Activated CD4-positive, alpha-beta T cell treated with anti-CD3 and anti-CD28 coated beads, Interleukin-2, amount 10 ng/mL, durations not matched to agents 7 days and 5 days (primary cell): ENCODE measurements at places on chromosomes 12 and 14. TPM values are rescaled to one million over a fixed set of nuclear protein-coding genes. Genes with fewer than 3 reads are reported as not detected.

DNA sequence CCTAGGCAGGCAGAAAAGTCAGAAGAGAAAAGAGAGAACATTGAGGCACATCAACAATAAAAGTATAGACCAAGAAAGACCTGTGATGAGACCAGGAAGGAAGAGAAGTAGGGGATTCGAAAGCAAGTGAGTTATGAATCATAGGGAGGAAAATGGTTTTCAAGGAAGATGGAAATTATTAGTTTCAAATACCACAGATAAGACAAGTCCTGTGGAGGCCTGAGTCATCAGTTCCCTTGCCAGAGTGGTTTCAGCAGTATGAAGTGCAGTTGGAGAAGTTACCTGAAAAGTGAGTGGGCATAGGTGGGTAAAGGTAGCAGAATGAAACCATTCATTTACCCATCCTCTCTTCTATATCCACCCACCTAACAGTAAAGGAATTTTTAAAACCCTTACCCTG is 25.2 kb upstream of the TSPAN8 start:
- no peak overlapping the region for H3K4me3 ChIP-seq
- H3K36me3 ChIP-seq: no peaks in the 10 kb centered on the region
- H3K27ac ChIP-seq: no peak overlapping the region
- no peak for DNase-seq
- H3K27me3 ChIP-seq: no peaks in the 10 kb centered on the region
- H3K4me1 ChIP-seq: no peaks in the 10 kb centered on the region

Gene GALNT9
- total RNA-seq: not detected

Gene DTD2
- 15.2 TPM for total RNA-seq

Gene CCDC177
- total RNA-seq: not detected

Gene ZFHX2
- total RNA-seq: 1.0 TPM

DNA sequence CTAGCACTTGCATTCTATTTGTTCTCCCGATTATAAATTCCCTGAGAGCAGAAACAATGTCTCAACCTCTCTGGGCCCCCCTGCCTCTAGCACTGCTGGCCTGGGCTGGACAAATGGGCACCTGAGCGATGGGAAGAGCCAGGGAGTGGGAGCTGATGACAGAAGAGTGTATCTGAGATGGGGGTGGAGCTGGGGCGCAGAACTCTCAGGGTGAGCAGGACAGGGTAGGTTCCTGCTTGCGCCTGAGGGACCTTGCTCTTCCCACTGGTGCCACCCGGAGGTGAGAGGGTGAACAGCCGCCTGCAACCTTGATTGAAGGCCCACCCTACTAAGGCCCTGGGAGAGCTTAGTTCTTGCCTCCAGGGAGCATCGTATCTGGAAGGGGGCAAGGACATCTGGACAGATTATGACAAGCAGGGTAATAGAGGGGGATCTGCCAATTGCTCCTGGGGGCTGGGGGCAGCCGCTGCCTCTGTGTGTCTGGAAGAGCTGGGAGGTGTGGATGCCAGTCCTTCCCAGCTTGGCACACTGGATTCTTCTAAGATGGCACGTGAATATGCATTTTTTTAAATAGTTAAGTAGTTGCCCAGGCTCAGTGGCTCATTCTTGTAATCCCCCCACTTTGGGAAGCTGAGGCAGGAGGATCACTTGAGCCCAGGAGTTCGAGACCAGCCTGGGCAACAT is 43.0 kb upstream of the TSPAN9 start:
- no peaks in the 10 kb centered on the region for H3K27me3 ChIP-seq
- H3K4me1 ChIP-seq: no peaks in the 10 kb centered on the region
- no peaks in the 10 kb centered on the region for H3K36me3 ChIP-seq
- H3K4me3 ChIP-seq: no peak overlapping the region

Gene KRT73
- total RNA-seq: 8.6 TPM

GRCh38 chr12:132887513-132888351 is at the start of gene CHFR:
TSS of gene CHFR (minus strand) at chr12:132887605. CDS start at chr12:132887328, 277 bp downstream.
- peak within 1 kb of the TSS; percentile 97 for H3K4me3 ChIP-seq
- H3K27ac ChIP-seq: peak within 1 kb of the TSS; percentile 100
- no peaks in the 10 kb centered on the region for H3K27me3 ChIP-seq
- peaks cover 23% of the 10 kb centered on the region for H3K4me1 ChIP-seq

GRCh38 chr14:68879841-68880575 is 87.1 kb upstream of the ZFP36L1 start:
- DNase-seq: no peak
- H3K36me3 ChIP-seq: peaks cover 7% of the 10 kb centered on the region
- H3K27ac ChIP-seq: no peak overlapping the region
- H3K4me3 ChIP-seq: no peak overlapping the region

- peaks cover 79% of the 10 kb centered on the region for H3K4me1 ChIP-seq
- H3K4me3 ChIP-seq: no peak overlapping the region
- no peak for DNase-seq
Observed at GRCh38 chr12:21651821-21652220, 5.8 kb downstream of the LDHB start.

- H3K27me3 ChIP-seq: no peaks in the 10 kb centered on the region
- H3K4me1 ChIP-seq: peaks cover 1% of the 10 kb centered on the region
- no peak overlapping the region for H3K4me3 ChIP-seq
- no peaks in the 10 kb centered on the region for H3K36me3 ChIP-seq
Observed at GRCh38 chr12:129564768-129565167, 339.1 kb downstream of the TMEM132D start.

DNA sequence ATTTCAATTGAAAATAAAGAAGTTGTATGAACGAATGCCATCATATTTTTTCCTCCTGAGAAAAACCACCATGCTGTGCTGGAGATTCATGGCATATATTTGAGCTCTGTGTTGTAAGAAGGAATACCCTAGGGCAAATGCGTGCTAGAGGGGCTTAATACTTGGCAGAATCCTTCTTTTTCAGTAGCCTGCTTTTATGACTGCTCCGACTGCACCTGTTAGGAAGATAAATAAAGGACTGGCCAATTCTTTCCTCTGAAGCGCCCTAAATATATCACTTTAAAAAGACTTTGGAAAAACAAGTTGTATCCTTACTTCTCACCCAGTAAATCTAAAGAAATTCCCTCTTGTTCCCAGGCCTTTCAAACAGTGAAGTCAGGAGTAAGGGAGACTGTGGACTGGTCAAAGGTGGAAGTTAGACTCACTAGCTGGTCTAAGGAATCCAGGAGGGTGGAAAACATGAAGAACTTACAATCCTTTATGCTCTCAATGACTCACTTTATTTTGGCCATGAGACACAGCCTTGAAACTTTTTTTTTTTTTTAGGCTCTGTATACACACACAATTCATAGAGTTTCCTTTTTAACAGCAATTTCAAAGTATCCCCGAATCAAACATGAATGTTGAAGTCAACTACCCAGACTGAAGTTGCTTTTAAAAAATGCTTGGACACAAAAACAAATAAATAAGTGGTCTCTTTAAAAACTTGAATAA is 5.2 kb downstream of the MYBPC1 start:
- no peak overlapping the region for H3K4me3 ChIP-seq
- H3K27ac ChIP-seq: no peak overlapping the region
- no peaks in the 10 kb centered on the region for H3K36me3 ChIP-seq
- H3K4me1 ChIP-seq: no peaks in the 10 kb centered on the region
- no peaks in the 10 kb centered on the region for H3K27me3 ChIP-seq

Gene NKX2-1
- not detected for total RNA-seq

DNA sequence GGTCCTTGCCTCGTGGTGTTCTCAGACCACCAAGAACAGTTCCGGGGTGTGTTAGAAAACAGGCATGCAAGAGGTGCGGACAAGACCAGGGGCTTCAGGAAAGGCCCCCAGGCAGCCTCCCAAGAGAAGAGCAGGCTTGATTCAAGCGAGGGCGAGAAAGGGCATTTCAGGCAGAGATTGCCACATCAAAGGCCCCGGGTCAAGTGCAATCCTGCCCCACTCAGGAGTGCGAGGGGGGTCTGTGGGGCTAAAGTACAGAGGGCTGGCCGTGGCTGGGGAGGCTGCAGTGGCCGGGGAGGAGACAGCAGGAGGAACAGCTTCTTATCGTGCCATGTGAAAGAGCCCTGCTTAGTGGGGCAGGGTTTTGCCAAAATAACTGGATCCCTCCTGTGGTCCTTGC is 2.7 kb upstream of the BDKRB2 start:
- no peak for DNase-seq
- H3K27ac ChIP-seq: no peak overlapping the region
- H3K27me3 ChIP-seq: peaks cover 18% of the 10 kb centered on the region
- peaks cover 13% of the 10 kb centered on the region for H3K4me1 ChIP-seq
- H3K36me3 ChIP-seq: no peaks in the 10 kb centered on the region

Gene GALNT16
- total RNA-seq: not detected

GRCh38 chr12:31729705-31730104 is 884 bp upstream of the AMN1 start:
- H3K36me3 ChIP-seq: peaks cover 44% of the 10 kb centered on the region
- H3K27ac ChIP-seq: peak overlapping the region; percentile 99
- no peaks in the 10 kb centered on the region for H3K27me3 ChIP-seq
- H3K4me1 ChIP-seq: peaks cover 51% of the 10 kb centered on the region
- DNase-seq: no peak

DNA sequence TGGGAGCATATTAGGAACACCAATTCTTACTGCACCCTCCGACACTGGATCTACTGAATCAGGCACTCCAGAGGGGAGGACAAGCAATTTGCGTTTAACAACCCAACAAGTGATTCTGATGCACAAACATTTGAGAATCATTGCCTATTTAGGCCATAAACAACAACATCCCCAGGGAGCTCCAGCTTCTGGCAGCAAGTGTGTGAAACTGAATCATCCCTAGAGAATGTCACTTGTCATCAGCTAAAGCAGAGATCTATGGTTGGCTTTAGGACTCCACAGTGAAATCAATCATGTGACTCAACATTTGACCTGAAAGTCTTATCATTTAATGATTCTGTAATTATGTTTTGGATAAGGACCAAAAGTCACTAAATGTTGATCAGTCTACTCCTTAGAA is 505.0 kb upstream of the FLRT2 start:
- H3K36me3 ChIP-seq: no peaks in the 10 kb centered on the region
- H3K4me1 ChIP-seq: no peaks in the 10 kb centered on the region
- no peak overlapping the region for H3K27ac ChIP-seq
- no peak overlapping the region for H3K4me3 ChIP-seq

DNA sequence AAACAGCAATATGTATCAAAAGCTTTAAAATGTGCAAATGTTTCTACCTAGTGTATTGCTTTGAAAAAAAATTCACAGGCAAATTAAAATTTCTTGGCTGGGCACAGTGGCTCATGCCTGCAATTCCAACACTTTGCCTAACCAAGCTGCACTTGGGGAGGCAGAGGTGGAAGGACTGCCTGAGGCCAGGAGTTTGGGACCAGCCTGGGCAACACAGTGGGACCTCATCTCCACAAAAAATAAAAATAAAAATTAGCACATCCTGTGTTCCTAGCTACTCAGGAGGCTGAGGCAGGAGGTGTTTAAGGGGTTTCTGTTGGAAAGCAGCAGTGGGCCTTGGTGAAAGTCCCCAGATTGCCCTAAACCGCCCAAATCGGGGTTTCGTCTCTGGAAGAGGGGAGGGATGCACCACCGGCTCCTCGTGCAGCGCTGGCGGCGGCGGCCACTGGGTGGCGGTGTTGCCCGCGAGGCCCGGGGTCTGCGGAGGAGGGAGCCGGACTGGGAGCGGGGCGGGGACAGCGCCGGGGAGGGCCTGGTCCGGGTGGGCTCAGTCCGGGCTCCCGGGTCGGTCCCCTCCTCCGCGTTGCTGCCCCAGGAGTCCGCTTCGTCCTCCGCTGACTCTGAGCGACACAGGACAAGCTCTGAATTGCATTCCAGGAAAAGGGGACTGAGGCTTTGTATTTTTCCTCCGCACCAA is 265.6 kb downstream of the AACS start:
- H3K27ac ChIP-seq: no peak overlapping the region
- DNase-seq: peak; percentile 48
- no peak overlapping the region for H3K4me3 ChIP-seq
- peaks cover 24% of the 10 kb centered on the region for H3K27me3 ChIP-seq

Gene BBOF1
- 1.7 TPM for total RNA-seq

DNA sequence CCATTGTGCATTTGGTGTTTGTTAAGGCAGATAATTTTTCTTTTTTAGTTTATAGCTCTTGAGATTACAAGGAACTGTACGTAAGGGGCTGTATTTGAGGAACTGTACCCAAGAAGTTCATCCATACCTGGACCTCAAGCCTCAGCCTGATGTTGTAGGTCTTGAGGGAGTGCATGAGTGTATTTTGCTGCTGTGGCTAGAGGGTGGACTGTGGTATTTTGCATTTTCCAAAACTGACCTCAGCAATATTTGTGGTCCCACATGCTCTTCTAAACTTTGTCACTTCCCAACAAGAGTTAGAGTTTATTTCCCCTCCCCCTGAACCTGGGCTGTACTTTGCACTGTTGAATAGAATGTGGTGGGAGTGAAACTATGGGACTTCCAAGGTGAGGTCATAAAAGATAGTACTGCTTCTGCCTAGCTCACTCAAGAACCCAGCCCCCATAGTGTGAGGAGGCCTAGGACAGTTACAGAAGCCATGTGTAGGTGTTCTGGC is 42.2 kb upstream of the FBXO33 start:
- DNase-seq: no peak
- no peak overlapping the region for H3K4me3 ChIP-seq
- H3K27ac ChIP-seq: no peak overlapping the region
- H3K27me3 ChIP-seq: no peaks in the 10 kb centered on the region

- peaks cover 5% of the 10 kb centered on the region for H3K27me3 ChIP-seq
- no peak overlapping the region for H3K4me3 ChIP-seq
- DNase-seq: no peak
- H3K36me3 ChIP-seq: no peaks in the 10 kb centered on the region
- no peak overlapping the region for H3K27ac ChIP-seq
- no peaks in the 10 kb centered on the region for H3K4me1 ChIP-seq
Observed at GRCh38 chr14:59140106-59140843, 48.2 kb upstream of the DAAM1 start.

- no peaks in the 10 kb centered on the region for H3K27me3 ChIP-seq
- peaks cover 22% of the 10 kb centered on the region for H3K4me1 ChIP-seq
- H3K36me3 ChIP-seq: peaks cover 18% of the 10 kb centered on the region
- H3K27ac ChIP-seq: peak overlapping the region; percentile 20
- H3K4me3 ChIP-seq: no peak overlapping the region
Observed at GRCh38 chr12:111976860-111977259, 36.1 kb downstream of the TMEM116 start.

DNA sequence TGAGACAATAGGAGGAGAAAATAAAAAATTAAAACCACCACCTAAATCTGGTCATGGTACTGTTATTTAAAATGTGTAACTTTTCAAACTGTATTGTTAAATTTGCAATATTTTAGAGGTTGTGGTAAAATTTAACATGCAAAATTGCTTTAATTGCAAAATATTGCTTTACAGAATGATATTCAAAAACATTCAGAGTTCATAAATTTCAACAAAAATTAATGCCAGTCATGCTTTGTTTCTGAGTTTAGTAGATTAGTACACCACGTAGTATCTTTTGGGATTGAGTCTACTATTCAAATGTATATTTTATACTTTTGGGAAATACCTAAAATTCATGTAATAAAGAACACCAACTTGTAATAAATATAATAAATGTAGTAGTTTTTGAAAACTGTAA is 18.3 kb downstream of the ETFRF1 start:
- DNase-seq: no peak
- no peak overlapping the region for H3K4me3 ChIP-seq
- H3K36me3 ChIP-seq: peaks cover 13% of the 10 kb centered on the region
- no peaks in the 10 kb centered on the region for H3K4me1 ChIP-seq

Gene CELA1
- total RNA-seq: not detected
